IPS DF 19.7 (cell line): ENCODE measurements at places on chromosomes 16 and 17.

- DNase-seq: peak; percentile 92
Observed at GRCh38 chr17:38703742-38704605, 1.1 kb upstream of the MLLT6 start.

DNA sequence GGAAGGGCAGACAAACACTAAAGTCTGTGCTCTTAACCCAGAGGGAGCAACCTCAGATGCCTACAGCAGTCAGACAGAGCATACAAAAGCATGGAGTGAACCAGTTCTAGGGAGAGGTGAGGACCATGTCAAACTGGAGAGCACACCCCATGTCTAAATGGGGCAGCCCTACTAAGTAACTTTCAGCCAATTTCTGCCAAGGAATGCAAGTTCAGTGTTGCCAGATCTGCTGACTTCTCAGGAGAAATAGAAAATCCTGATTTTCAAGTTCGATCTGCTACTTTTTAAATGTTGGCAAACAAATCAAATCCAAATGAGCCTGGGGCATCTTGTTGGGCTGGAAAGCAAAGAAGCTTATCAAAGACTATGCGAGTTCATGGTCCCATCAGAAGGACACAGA is 17.5 kb upstream of the SCNN1B start:
- DNase-seq: no peak

- no peak for DNase-seq
Observed at GRCh38 chr16:69195369-69196029, 8.5 kb downstream of the SNTB2 start.

GRCh38 chr17:80615376-80615775 is 70.7 kb downstream of the RPTOR start:
- DNase-seq: no peak

- no peak for DNase-seq
Observed at GRCh38 chr16:73794994-73795393, 501.6 kb upstream of the PSMD7 start.

- DNase-seq: no peak
Observed at GRCh38 chr17:47230864-47231263, 21.7 kb downstream of the MYL4 start.

- DNase-seq: no peak
Observed at GRCh38 chr16:77913738-77914253, 108.6 kb upstream of the CLEC3A start.

- no peak for DNase-seq
Observed at GRCh38 chr17:18321309-18321708, 6.2 kb downstream of the SMCR8 start.

DNA sequence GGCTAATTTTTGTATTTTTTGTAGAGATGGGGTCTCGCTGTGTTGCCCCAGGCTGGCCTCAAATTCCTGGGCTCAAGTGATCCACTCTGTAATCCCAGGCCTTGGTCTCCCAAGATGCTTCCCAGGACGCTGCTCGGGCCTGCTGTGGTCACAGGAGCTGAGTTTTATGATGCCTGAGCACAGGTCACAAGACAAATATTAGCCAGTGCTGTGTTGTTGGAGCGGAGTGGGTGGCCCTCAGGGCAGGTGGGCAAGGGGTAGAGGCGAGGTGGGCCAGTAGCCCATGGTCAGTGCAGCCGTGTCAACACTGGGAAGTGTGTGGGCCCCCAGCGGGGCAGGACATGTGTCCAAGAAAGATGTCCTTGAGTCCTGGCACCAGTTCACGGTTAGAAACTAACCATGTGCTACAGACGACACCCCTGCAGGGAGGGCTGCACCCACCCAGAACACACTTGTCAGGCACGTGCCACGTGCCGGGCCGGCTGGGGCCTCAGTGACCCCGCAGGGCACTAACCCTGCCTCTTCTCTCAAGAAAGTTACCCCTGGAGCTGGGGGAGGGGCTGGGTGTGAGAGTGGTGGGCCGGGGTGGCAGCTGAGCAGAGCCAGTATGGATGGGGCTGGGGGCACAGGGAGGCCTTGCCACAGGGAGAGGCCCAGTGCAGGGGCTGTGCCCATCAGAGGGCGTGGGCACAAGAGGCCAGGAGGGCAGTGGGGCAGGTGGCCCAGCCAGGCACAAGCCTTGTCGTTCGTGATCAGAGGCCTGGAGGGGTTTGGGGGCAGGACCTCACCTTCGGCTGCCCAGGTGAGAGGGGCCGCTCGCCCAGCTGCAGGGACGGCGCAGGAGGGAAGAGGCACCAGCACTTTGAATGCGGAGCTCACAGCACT is 103.1 kb upstream of the CHMP6 start:
- no peak for DNase-seq

- no peak for DNase-seq
Observed at GRCh38 chr17:325270-326009, 27.2 kb downstream of the RPH3AL start.

GRCh38 chr16:3480901-3481695 is 14.2 kb downstream of the C16orf90 start:
- DNase-seq: no peak

GRCh38 chr17:59837308-59838051 is 55.3 kb downstream of the TUBD1 start:
- DNase-seq: peak; percentile 93

- no peak for DNase-seq
Observed at GRCh38 chr16:47713225-47713595, 252.1 kb downstream of the PHKB start.

GRCh38 chr17:64385187-64386083 is 5.2 kb downstream of the PECAM1 start:
- DNase-seq: no peak

DNA sequence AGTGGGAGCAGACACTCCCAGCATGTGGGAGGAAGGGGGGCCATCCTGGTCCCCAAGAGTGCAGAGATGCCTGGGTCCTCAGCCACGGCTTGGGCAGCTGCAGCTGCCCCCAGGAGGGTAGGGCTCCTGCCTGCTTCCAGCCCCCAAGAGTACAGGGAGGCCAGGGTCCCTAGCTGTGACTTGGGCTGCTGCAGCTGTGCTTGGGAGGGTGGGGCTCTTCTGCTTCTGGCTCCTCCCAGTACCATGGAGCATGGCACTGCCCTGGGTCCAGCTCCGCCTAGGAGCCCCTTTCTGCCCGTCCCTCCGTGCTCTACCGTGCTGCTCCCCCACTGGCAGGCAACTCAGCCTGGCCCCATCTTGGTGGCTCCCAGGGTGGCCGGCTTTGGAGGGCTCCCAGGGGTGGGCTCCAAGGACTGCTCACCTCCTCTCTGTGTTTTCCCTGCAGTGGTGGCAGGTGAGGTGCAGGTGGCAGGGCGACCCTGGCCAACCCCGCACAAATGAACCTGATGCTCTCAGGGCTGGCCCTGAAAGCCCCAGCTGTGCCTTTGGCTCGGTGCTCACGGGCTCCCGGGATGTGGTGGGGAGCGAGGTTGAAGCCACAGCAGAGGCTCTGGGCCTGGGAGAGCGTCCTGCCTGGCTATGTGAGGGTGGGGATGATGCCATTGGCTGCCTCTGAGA is 18.5 kb upstream of the USP22 start:
- DNase-seq: no peak

DNA sequence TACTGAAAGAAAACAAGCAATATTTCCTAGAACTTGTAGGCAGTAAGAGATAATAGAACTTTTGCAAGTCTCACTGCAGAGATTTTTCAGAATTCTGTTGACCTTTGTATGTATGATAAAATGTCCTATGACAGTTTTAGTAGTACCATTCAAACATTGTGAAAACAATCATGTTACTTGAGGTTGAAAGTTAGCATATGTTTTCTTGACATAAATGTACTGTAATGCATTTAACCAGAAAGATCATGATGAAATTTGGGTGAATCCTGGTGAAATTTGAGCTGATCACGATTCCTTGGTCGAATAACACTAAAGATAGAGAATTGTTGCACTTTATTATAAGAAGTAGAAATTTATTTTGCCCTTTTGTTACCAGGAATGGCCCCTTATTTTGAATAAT is 85.7 kb downstream of the TAOK1 start:
- no peak for DNase-seq
